ENCODE measurements at places on chromosomes 12 and 14.

- no peak for DNase-seq
- H3K27me3 ChIP-seq = no peaks in the 10 kb centered on the region
- H3K27ac ChIP-seq = no peak overlapping the region
- no peaks in the 10 kb centered on the region for H3K4me1 ChIP-seq
- H3K4me3 ChIP-seq = no peak overlapping the region
Measured at GRCh38 chr14:72947366-72948160, 21.3 kb downstream of the DCAF4 start.

GRCh38 chr12:97805146-97805545 is 342.5 kb downstream of the RMST start:
- no peaks in the 10 kb centered on the region for H3K27me3 ChIP-seq
- no peak overlapping the region for H3K27ac ChIP-seq
- no peak for DNase-seq
- H3K36me3 ChIP-seq = no peaks in the 10 kb centered on the region
- no peaks in the 10 kb centered on the region for H3K4me1 ChIP-seq
- no peak overlapping the region for H3K4me3 ChIP-seq

DNA sequence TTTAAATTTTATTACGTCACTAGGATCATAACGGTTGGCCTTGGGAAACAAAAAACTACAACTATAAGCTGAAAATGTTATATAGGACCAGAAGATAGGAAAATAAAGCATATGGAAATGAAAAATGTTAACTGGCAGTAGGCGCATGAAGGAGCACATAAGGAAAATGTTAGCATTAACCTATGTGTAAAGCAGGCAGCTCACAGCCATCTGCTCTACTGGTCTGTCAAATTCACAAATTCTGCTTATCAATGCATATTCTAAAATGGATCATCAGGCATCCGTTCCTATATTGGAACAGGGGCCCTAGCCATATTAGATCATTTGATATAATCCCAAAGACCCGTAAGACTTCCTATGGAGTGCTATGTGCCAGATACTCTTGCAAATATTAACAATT is 263.9 kb downstream of the MDGA2 start:
- H3K27me3 ChIP-seq = no peaks in the 10 kb centered on the region
- no peak overlapping the region for H3K27ac ChIP-seq
- no peak for DNase-seq
- no peaks in the 10 kb centered on the region for H3K36me3 ChIP-seq
- H3K4me3 ChIP-seq = no peak overlapping the region
- H3K4me1 ChIP-seq = no peaks in the 10 kb centered on the region

DNA sequence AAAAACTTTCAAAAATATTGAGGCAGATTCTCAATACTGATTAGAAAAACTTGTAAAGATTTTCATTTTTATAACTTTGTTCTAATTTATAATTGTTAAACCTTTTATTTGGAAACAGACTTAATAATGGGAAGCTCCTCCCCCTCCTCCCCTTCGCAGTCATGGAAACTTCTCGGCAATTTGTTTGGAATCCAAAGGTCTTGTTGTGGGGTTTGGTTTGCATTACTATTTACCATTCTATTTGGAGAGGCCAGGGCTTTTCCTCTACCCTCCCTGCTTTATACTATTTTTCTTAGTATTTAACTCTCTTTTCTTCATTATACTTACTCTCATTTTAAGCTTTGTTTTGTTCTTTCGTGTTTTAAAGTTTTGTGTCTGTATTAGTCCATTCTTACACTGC is 6.0 kb downstream of the SLC39A9 start:
- no peak overlapping the region for H3K4me3 ChIP-seq
- H3K27me3 ChIP-seq = no peaks in the 10 kb centered on the region
- DNase-seq = no peak
- no peak overlapping the region for H3K27ac ChIP-seq

GRCh38 chr12:24088751-24089509 is 139.5 kb upstream of the SOX5 start:
- no peaks in the 10 kb centered on the region for H3K4me1 ChIP-seq
- DNase-seq = no peak
- no peak overlapping the region for H3K27ac ChIP-seq
- no peaks in the 10 kb centered on the region for H3K36me3 ChIP-seq
- H3K4me3 ChIP-seq = no peak overlapping the region

- no peak overlapping the region for H3K27ac ChIP-seq
- no peaks in the 10 kb centered on the region for H3K4me1 ChIP-seq
- DNase-seq = no peak
- H3K4me3 ChIP-seq = no peak overlapping the region
- no peaks in the 10 kb centered on the region for H3K27me3 ChIP-seq
Measured at GRCh38 chr14:102772781-102773570, 4.3 kb upstream of the TRAF3 start.
